CD8-positive, alpha-beta memory T cell (primary cell): ENCODE measurements at places on chromosomes 6 and 20.

- DNase-seq = no peak
Observed at GRCh38 chr6:38163186-38164130, 343.9 kb downstream of the ZFAND3 start.

DNA sequence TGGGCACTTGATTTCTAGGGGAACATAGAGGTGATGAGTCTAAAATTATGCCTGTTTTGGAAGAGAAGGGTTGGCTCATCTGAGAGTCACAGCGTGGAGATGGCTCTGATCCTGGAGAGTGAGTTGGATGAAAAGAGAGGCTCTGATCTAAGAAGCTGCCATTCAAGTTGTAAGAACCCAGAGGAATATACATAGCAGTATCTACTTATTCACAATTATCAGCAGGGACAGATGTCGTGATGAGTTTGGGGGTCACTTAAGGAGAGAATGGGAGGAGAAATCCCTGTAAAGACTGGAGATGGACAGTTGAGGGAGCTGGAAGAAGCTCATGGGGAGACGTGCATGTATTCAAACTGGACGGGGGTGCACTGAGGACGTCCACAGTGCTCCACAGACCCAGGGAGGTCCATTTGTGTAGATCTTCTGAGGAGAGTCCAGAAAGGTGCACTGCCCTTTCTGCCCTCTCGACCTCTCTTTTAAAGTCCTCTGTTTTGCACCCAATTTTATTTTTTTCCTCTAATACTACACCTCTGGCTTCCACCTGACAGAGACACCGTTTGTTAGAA lies 124.7 kb upstream of the SSTR4 start:
- DNase-seq = no peak

- DNase-seq = no peak
Observed at GRCh38 chr6:2862712-2863181, 21.1 kb upstream of the SERPINB1 start.

DNA sequence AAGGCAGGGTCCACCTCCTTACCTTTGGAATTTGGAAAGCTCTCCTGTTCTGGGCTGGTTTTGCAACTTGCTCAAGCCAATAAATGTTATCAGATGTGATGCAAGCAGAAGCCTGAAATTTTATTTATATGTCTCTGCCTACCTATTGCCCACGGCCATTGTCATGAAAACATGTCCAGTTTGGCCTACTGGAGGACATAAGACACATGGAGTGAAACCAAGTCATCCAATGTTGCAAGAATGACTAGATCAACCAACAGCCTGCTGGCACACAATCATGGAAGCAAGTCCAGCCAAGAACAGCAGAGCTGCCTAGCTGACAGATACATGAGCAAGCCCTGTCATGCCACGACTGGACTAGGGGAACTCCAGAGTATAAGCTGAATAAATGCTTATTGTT lies 56.7 kb upstream of the IRAK1BP1 start:
- no peak for DNase-seq

DNA sequence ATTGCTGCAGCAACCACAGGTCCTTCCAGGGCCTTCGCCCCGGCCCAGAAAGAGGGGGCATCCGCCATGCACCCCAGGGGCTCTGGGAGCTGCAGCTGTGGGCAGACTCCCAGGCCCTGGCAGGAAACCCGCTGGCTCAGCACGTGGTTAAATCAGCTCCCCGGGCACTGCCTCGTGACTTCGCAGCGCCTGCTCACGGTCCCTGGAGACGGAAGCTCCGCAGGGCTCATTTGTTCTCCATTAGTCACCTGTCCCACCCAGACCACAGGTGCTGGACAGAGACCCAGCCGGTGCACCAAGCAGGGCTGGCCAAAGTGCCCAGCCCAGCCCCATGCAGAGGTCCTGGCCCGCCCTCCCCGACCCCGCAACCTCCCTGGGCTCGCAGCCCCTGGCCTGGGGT lies 14.7 kb downstream of the KCNQ2 start:
- no peak for DNase-seq

- DNase-seq = no peak
Observed at GRCh38 chr6:92427453-92427852, 991.9 kb downstream of the EPHA7 start.

- no peak for DNase-seq
Observed at GRCh38 chr20:41044409-41045062, 15.9 kb downstream of the TOP1 start.

GRCh38 chr20:24670981-24671380 lies 201.6 kb downstream of the SYNDIG1 start:
- DNase-seq = no peak

DNA sequence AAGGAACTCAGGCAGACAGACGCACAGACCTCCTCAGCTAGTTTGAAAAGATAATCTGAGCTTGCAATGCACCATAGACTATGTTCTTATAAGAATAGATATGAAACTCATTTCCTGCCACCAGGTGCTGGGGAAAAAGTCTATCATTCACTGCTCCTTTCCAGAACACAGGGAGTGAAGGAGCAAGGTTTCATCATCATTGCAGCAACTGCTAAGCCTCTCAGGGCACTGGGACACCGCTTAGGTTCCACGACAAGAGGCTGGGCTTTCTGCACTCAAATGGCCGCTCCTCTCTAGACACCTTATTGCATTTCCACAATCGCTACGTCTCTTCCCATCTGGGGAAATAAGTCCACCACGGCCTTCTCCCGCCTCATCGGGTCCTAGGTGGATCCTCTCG lies 418.5 kb upstream of the JARID2 start:
- no peak for DNase-seq

DNA sequence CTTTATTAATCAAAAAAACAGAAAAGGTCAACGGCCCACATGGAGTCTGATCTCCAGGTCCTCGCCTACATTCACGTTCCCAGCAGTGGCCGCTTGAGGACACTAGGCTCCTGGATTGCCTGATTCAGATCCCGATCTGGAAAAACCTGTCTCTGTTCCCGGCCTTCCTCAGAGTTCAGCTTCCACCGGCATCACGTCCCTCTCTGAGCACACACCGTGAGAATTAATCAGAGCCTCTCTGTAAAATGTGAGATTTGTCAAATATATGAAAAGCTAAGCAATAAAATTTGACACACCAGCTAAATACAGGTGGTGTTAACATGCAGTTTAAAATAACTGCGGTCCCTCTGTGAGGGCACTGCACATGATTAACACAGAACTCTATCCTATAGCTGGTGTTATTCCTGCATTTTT lies 122.8 kb upstream of the COL21A1 start:
- no peak for DNase-seq

GRCh38 chr6:159212028-159212427 lies 42.8 kb downstream of the FNDC1 start:
- DNase-seq = no peak
